ENCODE measurements at places on chromosomes 1 and 21.

DNA sequence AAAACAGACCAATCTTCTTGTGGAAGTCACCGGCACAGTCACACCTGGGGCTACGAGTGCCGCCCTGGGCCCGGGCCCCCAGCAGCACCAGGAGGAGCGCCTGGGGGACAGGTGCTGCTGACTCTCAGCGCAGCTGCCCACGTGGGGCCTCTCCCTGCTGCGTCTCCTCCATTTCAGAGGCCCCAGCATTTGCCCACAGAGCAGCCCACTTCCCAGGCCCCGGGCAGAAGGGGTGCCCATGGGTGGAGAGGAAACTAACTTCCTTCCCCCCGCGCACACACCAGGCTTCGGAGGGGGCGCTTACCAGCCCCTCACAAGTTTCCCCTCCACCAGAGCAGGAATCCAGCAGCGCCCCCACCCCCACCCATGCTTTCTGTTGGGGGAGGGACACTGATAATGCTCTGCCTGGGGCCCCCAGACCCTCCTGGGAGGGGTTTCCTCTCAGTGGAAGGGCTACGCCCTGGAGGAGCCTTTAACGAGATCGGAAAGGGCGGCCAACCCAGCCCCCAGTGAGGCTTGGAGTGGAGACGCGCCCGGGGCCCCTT lies 440 bp downstream of the TNFRSF25 start:
- DNase-seq: no peak

DNA sequence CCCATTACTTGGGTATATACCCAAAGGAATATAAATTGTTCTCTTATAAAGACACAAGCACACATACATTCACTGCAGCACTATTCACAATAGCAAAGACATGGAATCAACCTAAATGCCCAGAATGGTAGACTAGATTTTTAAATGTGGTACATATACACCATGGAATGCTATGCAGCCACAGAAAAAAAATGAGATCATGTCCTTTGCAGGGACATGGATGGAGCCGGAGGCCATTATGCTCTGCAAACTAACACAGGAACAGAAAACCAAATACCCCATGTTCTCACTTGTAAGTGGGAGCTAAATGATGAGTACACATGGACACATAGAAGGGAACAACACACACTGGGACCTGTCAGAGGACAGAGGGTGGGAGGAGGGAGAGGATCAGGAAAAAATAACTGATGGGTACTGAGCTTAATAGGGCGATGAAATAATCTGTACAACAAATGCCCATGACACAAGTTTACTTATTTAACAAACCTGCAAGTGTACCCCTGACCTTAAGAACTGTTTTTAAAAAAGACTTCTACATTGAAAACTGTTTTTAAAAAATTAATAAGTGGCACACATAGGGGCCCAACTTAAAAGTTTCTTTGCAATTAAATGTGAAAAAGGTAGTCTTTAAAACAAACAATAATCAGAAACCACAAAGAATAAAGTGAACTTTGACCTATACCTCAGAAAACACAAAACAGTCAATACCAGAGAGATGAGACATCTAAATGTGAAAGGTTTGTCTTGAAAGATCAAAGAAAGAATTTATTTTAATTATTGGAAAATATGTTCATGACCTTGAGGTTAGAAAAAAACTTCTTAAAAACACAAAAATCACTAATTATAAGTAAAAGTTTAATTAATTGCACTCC lies 75.2 kb downstream of the CDC42BPA start:
- DNase-seq: no peak

DNA sequence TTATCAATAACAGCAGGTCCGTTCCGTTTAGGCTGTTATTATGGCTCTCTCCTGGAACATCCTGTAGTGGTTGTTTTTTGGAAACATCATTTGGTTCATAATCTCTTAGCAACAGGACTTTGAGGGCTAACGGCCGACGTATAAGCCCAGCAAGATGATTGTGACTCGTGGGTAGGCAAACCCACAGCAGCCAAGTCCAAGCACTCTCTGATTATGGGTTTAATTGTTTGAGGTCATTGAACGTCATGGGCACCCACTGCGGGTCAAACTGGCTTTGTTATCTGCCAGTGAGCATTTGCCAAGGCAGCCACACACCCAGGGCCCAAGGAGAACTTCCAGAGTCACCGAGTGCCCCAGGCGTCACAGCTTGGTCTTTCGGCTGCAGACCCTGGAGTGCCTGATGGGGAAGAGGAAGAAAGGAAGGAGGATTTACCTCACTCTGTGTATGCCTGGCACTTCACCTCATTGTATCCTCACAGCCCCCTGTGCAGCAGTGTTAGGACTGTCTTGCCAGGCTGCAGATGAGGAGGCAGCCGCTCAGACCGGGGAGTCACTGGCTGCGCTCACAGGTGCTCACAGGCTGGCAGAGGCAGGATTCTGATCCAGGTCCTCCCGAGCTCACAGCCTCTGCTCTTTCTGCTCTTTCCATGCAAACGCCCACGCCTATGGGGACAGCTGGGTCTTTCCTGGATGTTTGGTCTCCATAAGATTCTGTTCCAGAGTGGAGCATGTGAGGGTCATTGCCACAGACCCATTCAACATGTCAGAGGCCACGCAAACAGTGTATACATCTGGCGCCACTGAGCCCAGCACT lies 30.8 kb upstream of the EPS8L3 start:
- no peak for DNase-seq

DNA sequence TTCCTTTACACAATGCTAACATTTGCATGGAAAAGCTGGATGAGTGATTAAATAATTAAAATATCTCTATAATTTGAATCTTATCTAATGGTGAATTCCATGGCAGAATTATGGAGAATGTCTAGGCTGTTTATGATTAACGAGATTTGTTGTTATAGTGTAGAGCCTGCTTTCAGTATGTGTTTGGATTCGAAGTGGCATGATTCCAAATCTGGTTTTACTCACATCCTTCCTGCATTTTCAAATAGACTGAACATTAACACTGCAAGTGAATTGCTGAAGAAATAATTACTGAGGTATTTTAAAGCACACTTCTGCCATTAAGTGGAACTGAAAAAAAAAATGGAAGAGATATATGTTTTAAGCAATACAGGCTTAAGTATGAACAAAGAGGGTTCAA lies 5.1 kb upstream of the NEK7 start:
- no peak for DNase-seq

DNA sequence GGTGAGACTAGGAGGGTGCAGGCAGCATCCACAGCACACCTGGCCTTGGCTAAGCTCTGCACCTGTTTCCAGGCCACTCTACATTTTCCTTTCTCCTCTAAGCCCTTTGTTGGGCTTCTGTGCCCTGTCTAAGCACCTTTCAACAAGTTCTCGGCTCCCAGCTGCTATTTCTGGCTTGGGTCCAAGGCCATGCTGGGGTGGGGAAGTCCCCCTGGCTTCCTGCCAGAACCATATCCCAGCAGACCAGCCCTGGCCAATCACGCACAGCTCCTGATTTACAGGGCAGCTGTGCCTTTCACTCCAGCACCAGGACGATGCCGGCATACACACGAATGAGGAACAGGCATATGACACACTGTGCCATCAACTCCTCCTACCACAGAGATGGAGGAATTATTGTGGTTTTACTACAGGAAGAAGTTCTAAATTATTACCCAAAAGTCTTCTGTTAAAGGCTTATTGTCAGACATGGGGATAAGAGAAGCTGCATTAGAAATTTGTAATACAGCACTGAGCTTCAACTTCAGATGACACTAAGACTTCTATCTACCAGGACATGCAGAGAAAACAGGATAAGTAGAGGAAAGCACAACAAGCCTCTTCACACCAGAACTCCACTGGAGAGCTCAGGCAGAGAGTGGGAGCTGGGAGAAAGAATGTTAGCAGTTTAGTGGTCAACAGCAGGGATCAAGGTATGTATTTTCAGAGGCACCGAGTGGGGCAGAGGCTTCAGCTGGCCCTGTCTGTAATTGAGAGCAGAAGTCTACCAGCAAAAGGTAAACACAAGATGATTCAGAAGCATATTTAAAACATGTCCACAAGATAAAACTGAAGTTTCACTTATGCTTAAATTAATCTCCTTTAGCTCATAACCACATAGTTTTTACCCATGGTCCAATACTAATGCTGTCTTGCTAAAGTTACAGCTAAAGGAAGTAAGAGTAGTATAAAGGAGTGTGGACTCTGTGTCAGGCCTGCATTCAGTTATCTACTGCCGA lies 37.4 kb downstream of the TRIT1 start:
- DNase-seq: no peak

DNA sequence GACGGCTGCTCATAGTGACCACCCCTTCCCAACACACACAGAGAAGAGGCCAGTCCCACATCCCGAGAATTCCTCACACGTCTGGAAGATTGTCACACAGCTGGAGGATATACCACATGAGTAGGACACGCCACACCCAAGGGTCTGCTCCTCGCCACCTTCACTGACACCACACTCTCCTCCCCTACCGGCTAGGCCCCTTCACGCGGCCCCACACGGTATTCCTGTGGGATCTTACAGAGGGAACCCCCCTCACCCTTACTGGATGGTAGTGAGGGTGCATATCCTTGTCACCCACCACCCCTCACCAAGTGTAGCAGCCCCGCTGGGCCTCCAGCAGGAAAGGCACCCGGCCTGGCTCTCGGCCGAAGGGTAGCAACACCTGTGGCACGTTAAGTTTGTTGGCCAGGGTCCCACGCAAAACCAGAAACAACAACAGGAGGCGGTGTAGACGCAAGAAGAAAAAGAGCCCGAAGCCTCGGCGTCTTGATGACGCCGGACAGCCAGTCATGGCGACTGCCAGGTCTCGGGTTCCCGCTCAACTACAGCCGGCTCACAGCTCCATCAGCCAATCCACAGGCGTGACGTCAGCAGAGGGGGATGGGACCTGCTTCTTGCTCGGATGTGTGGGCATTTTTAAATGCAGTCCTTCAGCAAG lies at the start of gene NUP210L:
Gene NUP210L (minus strand): TSS at position 540 of the 658 bp plus-strand sequence.
- no peak for DNase-seq

DNA sequence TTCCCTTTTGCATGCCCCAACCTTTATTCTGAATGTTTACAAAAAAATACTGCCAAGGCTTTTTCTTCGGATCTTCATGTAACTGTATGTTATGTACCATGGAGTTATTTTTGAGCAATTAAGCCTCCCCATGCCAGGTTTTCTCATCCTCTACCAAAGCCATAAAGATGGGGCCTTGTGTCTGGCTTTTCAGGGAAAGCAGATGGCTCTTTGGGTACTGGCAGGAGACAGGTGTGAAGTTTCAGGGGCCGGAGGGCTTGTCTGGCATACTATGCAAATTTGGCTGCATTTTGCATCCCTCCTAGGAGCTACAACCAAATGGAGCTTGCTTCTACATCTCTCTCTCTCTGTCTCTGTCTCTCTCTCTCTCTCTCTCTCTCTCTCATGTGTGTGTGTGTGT lies 28.1 kb upstream of the PLXNA2 start:
- no peak for DNase-seq

- DNase-seq: no peak
These were observed 77.8 kb downstream of the CD58 start for GRCh38 chr1:116493036-116493435.
